ENCODE measurements at places on chromosomes 4 and X.
A peak's percentile ranks its signal among the peaks of the same experiment; 100 is the strongest.

- peak; percentile 2 for DNase-seq
These were observed 600.9 kb upstream of the DIPK2B start for GRCh38 chrX:45801554-45801953.

DNA sequence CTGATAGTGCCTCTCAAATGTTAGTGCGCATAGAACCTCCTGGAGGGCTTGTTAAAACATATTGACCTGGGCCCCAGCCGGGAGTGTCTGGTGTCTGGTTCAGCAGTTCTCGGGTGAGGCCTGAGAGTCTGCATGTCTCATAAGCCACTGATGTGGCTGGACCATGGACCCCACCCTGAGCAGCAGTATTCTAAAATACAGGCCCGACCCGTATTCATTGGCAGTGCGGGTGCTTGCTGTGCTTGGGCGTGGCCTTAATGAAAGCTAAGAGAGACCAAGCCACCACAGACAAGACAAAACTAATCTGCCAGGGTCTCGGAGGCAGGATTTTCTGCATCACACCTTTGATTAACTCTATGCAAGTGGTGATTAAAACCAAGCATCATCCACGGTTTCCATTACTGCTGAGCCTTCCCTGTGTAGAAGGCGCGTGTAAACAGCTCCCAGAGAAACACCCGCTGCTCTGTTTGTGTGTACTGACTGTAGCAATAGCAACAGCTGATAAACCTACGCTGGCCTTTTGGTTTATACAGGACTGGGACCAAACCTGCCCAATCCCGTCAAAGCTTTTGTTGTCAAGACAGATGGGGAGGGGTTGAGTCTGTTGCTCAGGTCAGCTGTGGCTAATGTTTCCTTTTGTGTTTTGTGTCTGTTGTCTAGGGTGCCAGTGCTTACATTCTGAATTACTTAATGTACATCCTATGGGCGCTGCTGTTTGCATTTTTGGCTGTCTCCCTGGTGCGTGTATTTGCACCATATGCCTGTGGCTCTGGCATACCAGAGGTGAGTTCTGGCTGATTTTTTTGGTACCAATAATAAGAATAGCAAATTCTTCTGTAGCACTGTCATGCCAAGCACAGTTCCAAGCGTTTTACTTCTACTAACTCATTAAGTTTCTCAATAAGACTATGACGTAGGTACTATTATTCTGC lies 40.8 kb downstream of the CLCN4 start:
- peak; percentile 41 for DNase-seq

- no peak for DNase-seq
These were observed 26.0 kb downstream of the AIFM1 start for GRCh38 chrX:130139474-130140201.

DNA sequence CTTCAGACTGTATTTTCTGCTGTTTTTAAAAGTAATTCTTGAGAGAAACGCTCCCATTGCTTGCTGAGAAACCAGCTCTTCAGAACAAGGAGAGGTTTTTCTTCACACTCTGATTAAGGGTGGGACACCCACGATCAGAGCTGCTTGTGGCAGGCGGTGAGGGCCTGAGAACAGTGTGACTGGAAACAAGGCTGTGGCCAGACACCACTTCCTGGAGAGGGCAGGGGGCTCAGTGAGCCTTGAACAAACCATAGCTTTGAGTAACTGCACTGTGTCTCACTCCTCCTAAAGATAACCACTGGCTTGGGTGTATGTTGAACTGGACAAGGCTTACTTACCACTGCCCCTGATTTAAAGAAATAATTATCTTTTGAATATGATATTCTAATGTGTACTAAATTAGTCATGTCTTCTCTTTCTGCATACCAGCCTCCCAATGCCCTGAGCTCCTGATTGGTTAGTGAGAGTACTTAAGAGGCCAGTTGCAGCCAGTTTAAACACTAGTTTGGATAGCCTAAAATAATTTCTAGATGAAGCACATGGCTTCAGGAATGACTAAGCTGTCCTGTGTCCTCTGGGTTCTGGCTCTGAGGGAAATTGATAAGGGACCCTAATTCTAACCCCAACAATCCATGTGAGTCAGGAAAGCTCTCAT lies 3.7 kb upstream of the GPR82 start:
- DNase-seq, result no peak

DNA sequence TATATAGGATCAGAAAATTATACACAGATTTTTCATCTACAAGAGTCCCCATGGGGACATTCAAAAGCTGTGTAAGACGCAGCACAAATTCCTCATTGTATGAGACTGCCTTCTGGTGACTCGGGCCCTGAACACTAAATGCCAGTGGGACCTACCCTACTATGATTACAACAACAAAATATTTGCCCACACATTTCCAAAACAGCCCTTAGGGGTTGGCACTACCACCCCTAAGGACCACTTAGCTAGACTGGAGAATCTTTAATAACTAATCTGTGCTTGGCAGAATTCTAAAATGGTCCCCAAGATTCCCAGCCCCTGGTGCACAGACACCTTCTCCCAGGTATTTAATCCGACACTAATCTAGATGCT lies 29.1 kb downstream of the UCHL1 start:
- DNase-seq, result no peak

DNA sequence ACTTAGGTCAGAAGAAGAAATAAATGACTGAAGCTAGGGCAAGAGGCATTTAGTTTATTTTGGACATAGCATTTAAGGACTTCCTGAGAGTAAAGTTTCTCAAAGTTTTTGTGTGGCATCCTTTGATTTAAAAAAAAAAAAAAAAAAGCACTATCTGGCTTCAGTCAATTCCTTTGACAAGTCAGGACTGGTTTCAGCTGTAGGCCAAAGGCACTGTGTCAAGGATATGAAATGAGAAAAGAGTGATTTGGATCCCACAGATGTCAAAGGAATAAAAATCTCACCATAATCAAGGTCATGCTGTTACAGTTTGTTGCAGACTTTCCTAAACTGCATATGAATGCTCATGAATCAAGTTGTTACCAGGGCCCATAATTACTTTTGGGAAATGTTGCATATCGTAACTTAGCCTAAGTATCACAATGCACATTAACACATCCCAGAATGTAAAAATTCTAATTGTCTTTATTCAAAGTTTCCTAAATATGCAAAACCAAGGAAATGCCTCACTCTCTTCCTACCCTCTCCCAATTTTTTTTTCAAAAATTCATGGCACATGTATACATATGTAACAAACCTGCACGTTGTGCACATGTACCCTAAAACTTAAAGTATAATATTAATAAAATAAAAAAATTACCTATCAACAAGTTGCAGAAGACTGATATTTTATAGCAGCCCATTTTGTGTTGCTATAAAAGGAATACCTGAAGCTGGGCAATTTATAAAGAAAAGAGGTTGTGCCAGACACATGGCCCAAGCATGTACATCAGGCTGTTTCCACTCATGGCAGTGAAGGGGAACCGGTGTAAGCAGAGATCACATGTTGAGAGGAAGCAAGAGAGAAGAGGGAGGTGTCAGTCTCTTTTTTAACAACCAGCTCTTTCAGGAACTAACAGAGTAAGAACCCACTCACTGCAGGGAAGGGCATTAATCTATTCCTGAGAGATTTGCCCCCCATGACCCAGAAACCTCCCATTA lies 33.7 kb upstream of the ADAMTS3 start:
- no peak for DNase-seq

DNA sequence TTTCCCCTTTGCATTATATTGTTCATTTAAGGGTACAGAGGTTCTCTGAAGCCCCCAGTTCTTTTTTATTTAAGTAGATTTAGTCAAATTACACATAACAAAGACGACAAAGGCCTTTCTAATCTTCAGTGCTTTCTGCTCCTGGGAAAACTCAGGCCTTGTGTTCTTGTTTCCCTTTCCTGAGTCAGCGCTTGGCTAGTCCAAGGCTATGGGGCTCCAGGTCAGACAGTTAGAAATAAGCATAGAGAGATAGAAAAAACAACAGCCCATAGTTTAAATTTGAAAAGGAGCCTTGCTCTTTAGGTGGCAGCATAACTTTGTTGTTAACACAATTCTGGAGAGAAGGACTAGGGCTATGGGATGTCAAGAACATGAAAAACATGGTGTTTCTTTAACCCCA lies 97.3 kb downstream of the PPP1R2C start:
- no peak for DNase-seq

- no peak for DNase-seq
These were observed 3.3 kb upstream of the HAUS3 start for GRCh38 chr4:2245057-2245786.

DNA sequence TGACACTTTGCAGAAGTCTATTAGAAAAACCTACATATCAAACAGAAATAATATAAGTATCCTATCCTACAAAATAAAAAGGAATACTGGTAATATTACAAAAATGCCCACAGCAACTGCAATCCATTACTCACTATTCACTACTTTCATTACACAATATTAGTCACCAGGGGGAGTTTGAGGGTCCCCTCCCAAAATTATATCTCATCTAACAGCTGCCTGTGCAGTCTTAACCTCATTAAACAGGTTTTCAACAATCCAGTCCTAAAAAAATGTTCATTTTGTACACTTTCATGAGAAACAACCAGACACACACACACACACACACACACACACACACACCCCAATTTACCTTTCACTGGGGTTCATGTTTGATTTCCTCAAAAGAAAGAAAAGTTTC lies 2.9 kb downstream of the CLOCK start:
- DNase-seq, result no peak

GRCh38 chrX:11535156-11535919 lies 130.4 kb downstream of the ARHGAP6 start:
- DNase-seq, result no peak

DNA sequence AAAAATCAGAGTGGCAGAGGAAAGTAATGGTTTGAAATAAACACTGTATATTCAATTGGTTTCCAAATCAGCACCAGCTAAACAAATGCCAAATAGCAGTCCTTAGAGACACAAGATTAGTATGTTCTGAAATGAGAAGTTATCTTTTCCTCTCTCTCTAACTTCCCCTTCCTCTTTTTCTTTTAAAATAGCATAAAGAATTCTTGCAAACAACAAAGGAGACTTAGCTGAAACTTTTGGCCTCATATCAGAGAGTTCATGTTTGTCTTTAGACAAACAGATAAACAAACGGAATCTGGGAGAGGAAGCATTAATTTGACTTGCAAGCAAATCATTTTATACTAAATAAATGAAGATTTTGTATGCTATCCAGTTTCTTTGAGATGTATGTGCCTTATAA lies 399.0 kb downstream of the GBA3 start:
- no peak for DNase-seq

- DNase-seq, result no peak
These were observed 1.9 kb downstream of the SMAD1 start for GRCh38 chr4:145483514-145483913.

DNA sequence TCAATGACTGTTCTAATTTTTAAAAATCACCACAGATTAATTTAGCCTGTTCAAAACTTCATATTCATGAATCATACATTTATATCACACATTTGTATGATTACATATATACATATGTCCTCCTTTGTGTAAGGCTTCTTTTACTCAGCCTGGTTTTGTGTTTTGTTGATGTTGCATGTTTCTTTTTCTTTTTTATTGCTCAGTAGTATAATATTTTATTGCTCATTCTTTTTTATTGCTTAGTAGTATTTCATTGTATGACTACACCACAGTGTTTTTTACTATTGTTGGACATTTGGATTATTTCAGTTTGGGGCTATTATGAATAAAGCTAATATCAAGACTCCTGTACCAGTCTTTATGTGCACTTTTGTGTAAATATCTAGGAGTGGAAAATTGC lies 198.5 kb downstream of the RELL1 start:
- no peak for DNase-seq

DNA sequence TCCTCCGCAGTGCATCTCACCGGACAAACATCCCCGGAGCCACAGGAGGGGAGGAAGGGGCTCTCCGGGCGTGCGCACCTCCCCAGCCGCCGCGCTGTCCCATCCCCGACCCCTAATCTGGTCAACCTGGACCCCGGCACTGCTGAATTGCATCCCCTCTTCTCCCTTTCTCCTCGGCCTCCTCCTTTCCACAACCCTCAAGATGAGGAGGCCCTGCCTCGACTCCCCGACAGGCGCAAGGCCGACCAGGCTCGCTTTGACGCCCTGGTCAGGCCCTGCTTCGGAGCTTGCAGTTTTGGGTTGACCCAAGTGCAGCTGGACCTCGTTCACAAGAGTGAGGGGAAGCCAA lies 2.3 kb downstream of the PDGFRA start:
- DNase-seq, result no peak
